Putamen (tissue), 1 donor: ENCODE measurements at places on chromosomes 1 and 21.

DNA sequence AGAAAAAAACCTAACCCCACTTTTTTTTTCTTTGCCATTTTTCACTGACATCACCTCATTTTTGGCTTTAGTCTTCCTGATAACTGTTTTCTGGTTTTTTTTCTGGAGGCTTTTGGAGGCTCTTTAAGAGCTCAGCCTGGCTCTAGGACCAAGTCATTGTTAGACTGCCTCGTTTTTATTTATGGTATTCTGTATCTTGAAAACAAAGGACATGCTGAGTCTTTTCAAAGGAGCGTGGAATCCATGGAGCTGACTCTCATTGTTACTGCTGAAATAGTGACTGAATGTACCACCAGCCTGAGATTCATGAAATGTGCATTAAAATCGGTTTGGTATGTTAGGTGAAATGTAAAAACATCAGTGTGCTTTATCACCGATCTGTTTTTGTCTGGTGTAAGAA is 28.0 kb downstream of the RASAL2 start:
- DNase-seq, result no peak

GRCh38 chr1:247360116-247360898 is 28.6 kb upstream of the ZNF496 start:
- DNase-seq, result no peak

DNA sequence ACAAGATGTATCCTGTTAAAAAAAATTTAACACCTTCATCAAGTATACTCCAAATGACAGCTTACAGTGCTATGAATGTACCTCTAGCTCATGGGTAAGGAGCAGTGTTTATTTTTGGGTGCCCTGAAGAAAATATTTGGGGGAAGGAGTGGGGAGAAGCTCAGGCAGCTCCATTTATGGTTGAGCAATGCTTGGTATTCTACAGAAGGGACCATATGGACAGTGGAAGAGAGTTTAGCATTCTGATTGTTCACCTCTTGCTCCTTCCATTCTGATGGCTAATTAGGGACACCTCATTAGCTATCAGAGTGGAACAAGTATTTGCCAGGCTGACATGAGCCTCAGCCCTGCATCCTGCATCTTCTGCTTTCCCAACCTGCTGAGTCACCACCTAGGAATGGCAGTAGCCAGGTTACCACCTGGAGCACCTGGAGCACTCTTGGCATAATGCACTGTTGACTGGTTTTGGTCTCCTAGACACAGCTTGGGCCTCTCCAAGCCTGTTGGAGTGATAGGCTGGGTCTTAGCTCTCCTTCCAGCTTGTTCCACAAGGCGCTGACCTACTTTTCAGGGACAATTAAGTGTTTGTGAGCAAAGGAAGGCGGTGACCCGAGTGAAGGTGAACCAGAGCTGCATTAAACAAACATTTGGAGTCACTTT is 62.0 kb upstream of the MACF1 start:
- no peak for DNase-seq

DNA sequence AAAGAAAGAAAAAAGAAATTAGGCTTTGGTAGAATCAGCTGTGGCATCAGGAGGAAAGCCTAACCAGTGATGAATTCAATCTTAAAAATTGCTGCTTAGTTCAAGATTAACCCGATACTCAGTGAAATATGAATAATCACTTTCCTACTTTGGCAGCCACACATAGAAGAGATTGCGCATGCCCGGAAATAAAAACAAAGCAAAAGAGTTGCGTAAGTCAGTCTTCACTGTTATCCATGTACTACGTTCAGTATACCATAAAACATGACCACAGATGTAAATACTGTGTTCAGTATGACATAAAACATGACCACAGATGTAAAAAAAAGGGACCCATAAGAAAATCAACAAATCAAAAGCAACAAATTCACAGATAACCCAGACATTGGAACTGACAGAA is 19.2 kb downstream of the CD1D start:
- DNase-seq, result no peak

DNA sequence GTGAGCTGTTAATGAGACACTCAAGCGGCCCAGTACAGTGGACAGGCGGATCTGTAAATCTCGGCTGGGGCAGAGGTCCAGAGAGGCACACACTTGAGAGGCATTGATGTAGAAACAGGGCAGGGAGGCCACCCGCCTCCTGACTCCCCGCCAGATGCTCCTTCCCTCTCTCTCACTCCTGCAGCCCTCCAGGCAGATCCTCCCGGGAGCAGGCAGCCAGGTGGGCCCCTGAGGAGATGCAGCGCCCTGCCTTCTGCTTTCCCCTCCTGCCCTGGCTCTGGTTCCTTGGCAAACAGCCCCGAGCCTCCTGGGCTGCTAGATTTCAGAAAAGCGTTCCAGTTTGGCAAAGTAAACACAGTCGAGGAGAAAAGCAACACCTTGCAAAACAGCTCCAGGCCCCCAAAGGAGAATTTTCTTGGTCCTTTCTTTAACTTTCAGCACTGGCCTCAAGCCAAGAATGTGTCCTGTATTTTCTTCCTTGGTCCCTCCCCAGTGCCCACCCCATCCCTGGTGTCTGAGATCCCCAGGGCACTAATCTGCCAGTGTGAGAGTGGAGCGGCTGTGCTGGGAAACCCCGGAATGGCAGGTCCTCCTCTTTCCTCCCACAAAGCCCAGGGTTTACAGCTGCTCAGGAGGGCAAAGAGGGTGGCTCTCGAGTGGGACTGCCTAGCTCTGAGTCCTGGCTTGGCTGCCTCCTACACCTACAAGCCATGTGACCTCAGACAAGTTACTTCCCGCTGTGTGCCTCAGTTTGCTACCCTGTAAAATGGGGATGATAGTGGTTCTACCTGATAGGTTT is 29.4 kb upstream of the IFNLR1 start:
- no peak for DNase-seq

DNA sequence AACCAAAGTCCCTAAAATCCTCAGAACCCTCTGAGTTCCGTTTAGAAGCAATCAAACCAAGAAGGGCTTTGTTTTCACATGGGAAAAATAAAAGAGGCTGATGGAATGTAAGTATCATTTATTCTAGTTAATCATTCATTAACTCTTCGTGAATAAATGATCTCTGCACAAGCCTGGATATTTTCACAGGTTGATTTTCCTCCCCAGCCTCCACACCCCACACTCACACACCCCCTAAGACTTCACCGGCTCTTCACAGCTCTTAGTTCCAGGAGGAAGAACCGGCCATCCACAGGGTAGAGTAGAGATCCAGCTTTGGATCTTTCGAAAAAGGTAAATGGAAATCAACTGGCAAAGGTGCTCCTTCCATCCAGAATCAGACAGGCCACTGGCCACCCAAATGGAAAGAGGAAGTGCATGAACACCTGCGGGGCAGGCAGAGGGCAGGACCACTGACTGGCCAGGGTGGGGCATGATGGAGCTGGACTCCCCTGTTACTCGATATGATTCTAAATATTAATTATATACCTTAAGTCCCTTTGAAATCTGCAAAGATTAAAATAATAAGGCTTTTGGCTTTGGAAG is 10.0 kb downstream of the C1orf198 start:
- no peak for DNase-seq

DNA sequence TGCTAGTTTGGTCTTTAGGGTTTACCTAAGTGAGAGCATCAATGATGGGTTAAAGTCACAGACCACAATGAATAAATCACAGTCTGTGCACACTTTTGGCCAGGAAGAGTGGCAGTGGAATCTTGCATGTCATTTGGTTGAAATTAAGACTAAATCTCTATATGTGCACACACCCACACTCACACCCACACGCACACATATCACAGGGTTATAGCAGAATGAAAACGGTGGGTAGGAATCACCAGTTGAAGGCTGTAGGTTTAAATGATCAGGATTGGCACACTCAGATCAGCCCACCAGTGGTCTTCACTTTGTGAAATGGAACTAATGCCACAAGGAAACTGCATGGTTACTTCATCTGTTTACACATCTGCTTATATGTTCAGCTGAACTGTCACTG is 97.6 kb upstream of the ADAR start:
- no peak for DNase-seq

- DNase-seq, result no peak
Observed at GRCh38 chr1:39174390-39175081, 30.0 kb upstream of the MACF1 start.

- DNase-seq, result peak; percentile 14
Observed at GRCh38 chr1:202553560-202554038, 156.7 kb downstream of the SYT2 start.

DNA sequence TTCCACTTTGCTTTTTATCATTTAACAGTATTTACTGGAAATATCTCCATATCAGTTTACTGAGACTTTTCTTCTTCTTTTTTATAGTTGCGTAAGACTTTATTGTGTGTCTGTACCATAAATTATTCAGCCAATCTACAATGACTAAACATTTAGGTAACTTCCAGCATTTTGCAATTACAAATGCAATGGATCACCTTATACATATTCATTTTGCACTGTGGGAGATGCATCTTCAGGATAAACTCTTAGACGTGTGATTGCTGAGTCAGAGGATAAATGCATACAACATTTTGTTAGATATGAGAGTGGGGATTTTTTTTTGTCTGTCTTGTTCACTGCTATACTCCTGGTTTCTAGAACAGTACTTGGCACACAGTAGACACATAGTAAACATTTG is 95.7 kb upstream of the GCLM start:
- no peak for DNase-seq

DNA sequence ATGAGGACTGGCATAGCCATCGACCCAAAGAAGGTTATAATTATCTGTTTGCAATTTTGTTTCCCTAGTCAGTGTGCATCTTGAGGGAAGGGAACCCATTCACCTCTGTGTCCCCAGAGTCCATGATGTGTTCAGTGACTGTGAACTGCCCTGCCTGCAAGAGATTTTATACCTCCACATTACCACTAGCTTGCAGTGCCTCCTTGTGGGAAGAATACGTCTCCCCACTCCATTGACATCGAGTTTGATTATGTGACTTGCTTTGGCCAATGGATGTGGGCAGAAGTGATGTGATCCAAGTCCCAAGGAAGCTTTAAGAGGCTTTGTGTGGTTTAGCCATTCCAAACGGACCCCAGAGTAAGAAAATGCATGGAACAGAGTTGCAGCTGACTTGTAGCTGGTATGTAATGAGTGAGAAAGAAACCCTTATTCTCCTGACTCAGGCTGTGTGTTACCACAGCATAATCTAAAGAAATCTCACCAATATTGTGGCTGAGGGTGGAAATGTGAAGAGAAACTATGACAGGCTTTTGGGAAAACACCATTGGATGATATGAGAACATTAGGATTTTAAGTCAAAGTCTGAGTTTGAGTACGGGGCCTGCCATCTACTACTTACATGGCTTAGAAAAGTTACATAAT is 47.8 kb upstream of the NRDC start:
- no peak for DNase-seq
